SHP77 (cell line): ENCODE measurements at places on chromosomes 4 and X.

GRCh38 chr4:56606385-56606784 is 74.7 kb downstream of the HOPX start:
- DNase-seq = no peak

DNA sequence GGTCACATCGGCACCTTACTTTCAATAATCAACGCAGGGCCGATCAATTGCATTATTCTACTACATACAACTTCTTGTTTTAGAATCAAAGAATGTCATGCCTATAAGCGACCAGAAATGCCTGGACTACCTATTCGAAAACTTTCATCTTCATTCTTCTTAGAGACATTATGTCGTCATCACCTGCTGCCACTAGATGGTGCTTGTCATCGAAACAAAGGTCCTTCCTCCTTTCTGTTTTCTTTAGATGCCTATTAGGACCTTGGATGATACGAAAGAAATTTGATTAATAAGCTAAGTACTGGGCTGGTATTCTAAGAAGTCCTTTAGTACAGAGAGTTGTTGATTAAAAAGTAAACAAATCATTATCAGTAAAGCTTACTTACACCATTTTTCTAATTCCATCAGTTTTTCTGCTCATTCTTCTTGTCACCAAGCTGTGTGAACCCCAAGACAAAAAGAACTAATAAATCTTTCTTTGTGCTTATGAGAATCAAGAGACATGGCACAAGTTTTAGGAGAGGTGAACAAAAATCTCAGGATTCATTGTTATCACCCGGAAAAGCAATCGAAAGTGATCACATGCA is 154.5 kb upstream of the SLC4A4 start:
- peak; percentile 38 for DNase-seq

- no peak for DNase-seq
Measured at GRCh38 chr4:82084747-82085146, 289.0 kb downstream of the HNRNPD start.

GRCh38 chrX:141468940-141469339 is 115.6 kb downstream of the SPANXA1 start:
- no peak for DNase-seq

- no peak for DNase-seq
Measured at GRCh38 chrX:20189171-20189570, 47.5 kb upstream of the EIF1AX start.
